AG04450 (cell line): ENCODE measurements at places on chromosomes 1 and 21.
A peak's percentile ranks its signal among the peaks of the same experiment; 100 is the strongest.

DNA sequence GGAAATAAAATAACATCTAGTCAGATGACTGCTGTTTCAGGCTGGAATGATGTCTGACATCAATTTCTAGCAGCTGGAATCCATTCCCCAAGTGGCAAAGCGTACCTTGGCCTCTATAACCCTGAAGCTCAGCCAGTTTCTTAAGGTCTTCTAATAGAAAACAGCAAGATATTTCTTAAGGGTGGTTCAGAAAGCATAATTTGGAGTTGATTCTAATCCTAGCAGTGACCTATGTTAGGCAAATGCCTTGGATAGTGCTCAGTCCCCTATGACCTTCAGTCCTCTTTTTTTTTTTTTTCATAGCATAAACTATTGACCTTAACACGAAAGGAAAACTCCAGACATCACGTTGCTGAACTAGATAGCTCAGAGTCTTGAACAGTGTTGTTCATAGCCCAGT lies 56.5 kb downstream of the LAMC2 start:
- DNase-seq, result no peak

GRCh38 chr1:25212725-25213124 lies 19.6 kb downstream of the SYF2 start:
- DNase-seq, result no peak

DNA sequence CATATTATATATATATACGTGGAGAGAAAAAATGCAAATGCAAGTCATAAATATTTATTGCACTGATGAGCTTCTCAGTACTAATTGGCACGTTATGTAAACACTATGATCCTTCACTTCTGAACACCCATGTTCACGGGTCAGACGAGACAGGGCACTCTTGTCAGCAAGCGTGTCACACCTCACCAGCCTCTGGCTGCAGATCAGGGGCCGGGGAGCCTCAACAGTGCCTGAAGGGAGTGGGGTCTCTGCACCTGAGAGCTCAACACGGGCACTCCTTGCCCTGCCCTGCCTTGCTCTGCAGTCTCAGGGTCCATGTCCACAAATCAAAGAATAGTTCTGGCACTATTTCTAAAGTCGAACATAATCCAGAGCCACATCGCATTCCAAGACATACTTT lies 409 bp upstream of the HIVEP3 start:
- no peak for DNase-seq

- DNase-seq, result no peak
Measured at GRCh38 chr1:159828581-159829272, 2.1 kb downstream of the SLAMF8 start.

GRCh38 chr21:36732761-36733160 lies 33.8 kb downstream of the SIM2 start:
- DNase-seq, result no peak

GRCh38 chr21:46667741-46668380 lies 32.4 kb downstream of the PRMT2 start:
- DNase-seq, result no peak

- DNase-seq, result no peak
Measured at GRCh38 chr1:179124873-179125272, 43.0 kb downstream of the TOR3A start.

DNA sequence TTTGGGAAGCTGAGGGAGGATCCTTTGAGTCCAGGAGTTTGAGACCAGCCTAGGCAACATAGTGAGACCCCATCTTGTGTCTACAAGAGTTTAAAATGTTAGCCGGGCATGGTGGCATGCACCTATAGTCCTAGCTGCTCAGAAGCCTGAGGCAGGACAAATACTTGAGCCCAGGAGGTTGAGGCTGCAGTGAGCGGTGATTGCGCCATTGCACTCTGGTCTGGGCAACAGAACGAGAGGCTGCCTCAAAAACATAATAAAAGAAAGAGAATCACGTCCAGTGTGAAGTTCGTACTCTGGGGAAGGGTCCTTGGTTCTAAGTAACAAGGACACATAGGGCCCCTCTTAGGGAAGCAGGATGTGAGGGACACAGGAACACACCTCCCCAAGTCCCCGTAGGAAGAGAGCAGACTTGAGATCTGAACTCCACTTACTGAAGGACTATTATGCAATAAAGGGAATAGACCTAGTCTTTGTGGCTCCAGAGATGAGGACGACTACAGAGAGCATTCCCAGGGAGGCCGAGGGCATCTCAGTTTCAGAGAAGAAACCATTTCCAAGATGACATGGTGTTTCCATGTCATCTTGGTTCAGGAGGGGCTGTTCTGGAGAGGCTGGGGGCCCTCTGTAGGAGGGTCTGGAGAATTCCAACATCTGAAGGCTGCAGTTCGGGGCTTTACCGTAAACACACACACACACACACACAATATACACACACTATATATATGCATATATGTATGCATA lies 10.8 kb upstream of the ENO1 start:
- DNase-seq, result no peak

DNA sequence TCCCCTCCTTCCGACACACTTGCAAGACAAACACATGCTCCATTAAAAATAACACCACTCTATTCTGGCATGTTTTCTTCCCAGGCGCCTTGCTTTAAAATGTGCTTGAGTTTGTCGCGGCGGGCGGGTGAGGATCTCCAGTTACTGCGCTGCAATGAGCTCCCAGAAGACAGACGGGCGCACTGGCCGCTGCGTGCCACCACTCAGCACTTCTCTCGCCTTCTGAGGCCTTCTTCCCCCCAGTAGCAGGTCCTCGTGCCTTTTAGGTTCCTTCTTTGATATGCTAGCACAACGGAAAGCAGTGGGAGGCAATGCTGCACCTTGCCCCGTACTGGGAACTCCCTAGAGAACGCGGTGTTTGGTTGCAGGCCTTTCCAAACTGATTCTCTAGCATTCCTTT lies 279.5 kb upstream of the NR5A2 start:
- DNase-seq, result no peak

- DNase-seq, result no peak
Measured at GRCh38 chr21:41605934-41606285, 98.0 kb upstream of the TMPRSS2 start.

DNA sequence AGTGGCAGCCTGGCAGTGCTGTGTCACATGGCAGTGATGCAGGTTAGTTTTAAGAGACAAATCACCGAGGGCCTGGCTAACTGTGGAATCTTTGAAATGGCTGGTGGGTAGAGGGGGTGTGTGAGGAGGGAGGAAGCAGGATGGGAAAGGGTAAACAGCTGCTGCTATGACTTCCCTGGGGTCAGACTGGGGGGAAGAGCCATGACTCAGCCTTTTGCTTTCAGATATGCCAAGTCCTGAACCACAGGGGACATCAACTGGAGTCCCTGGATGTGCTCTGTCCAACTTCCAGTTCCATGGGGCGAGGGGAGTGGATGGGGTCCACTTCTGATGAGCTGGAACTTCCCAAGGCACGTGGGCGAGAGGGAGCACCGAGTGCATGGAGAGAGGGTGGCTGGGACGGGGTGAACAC lies 121.1 kb upstream of the ADAR start:
- no peak for DNase-seq

- no peak for DNase-seq
Measured at GRCh38 chr1:59499273-59499942, 202.5 kb downstream of the FGGY start.

DNA sequence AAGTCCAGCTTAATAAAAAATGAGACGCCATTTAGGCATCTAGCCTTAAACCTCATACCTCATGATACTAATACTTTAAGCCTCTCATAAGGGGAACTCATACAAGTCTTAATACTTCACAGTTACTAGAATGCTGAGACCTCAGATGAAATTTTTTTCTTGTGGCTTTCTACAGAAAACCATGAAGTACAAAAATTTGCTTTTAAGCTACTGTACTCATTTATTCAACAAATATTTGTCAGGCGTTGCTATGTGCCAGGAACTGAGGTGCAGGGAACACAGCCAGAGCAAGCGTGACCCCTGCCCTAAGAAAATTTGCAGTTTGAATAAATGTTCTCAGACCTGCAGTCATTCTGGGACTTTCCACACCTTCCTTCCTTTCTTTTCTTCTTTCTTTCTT lies 150.6 kb downstream of the MRPL39 start:
- no peak for DNase-seq

- DNase-seq, result no peak
Measured at GRCh38 chr1:20224546-20224945, 38.2 kb upstream of the PLA2G2C start.

- DNase-seq, result no peak
Measured at GRCh38 chr1:180544050-180544449, 14.7 kb upstream of the OVAAL start.

DNA sequence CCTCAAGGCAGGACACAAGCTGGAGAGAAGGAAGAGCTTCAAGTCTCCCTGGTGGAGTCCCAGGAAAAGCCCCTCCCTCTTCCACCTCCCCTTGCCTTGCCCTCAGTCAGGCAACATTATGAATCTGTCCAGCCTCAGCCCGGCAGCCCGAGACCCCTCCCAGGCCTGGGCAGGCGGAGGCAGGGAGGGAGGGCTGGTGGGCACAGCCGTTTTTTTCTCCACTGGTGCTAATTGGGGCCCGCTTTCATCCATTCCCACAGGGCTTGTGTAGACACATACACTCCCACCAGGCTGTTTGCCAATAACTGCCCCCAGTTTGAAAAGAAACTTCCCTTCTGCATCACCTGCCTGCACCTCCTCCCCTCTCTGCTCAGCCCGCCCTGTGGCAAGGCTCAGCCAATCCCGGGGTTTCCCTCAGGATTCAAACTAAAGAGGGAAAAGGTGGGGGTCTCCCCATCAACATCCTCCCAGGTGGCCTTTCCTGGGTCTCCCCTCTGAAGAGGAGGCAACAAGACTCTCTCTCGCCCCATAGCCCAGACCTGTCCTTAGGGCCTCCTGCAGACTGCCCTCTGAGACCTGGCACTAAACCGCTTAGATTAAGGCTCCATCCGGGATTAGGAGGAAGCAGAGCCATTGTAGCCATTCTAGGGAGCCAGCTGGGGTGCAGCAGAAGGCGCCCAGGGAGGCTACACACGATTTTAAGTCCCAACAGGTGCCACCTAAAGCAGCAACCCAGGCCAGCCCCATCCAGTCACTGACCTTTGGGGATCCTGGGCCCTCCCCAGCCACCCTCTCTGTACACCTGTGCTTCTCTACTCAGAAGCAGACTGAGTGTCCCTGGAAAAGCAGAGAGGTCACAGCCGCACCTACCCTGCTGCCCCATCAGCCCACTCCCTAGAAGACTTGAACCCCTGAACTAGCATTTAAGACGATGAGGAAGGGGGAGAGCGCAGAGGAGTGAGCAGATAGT lies 3.5 kb downstream of the IGSF9 start:
- no peak for DNase-seq

DNA sequence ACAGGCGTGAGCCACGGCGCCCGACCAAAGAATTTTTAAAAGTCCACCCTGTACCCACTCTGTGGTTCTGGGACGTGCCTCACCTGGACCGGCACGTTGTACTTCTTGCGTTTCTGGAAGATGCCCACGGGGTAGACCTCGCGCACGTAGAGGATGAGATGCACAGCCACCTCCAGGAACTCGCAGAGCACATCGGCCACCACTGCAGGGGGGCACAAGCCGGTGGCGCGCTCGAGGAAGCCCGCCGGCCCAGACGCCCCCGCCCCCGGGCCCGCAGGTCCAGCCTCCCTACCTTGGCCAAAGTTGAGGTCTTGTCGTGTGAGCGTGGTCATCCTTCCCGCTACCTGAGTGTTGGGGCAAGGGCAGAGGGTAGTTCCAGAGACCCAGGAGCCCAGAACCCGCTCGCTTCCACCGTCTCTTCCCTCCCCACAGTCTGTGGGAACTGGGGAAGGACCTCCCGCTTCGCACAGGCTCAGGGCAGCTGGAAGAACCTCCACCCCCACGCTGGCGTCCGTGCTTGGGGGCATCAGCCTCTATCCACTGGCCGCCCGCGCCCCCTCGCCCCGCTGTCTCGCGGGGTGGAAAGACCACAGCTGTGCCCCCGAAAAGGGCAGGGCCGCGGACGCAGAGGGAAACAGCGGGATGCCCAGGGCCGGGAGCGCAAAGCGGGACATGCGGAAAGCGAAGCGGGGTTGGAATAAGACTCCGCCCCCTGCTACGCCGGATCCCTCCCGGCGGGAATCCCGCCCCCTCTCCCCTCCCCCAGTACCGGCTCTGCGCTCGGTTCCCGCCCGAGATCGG lies 478 bp downstream of the MAD2L2 start:
- DNase-seq, result no peak

DNA sequence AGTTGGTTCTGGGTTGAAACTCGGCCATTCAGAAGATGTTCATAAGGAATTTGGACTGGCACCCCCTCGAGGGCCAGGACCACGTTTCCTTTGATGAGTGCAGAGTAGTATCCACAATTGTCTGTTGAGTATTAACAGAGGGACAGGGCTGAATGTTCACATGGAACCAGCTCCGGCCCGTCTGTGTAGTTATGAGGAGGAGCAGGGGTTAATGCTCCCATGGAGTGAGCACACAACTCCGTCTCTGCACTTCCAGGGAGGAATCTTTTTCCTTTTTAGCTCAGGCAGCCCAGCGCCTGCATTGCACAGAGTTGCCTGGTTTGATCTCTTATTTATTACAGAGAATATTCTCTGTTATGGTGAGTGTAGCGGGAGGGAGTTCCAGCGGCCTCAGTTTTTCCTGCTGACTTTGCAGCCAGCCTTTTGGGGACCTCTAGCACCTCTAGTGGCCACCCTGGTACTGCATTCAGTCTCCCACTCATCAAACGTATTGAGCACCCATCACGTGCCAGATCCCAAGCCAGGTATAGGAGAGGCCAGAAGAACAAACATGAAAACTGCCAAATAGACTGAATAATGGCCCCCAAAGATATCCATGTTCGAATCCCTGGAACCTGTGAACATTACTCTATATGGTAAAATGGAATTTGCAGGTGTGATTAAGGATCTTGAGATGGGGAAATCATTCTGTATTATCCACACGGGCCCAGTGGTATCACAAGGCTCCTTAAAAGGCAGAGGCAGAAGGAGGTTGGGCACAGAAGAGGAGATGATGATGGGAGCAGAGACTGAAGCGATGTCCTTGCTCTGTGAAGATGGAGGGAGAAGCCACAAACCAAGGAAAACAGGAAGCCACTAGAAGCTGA lies 167.7 kb upstream of the CSF3R start:
- DNase-seq, result peak; percentile 1

DNA sequence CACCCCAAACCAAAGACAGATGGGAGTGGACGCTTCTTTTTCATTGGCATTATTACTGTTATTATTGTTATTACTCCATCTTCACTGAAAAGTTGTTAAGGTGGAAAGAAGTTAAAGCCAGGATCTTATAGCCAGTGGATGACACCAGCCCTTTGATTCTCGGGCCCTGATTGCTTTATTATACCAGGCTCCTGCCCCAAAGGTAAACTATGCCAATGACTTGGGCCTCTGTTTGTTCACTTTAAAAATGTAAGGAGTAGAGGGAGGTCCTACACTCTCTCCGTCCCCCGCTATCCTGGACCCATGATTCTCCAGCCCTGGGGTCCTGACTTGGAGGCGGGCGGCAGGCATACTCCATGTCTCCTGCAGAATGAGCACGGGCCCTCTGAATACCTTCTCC lies 106.8 kb downstream of the TOMM20 start:
- no peak for DNase-seq

GRCh38 chr1:24384251-24385090 lies 29.1 kb downstream of the STPG1 start:
- DNase-seq, result no peak

GRCh38 chr1:103911450-103911849 lies 161.8 kb downstream of the AMY1C start:
- DNase-seq, result no peak
